ENCODE measurements at places on chromosomes 7 and 10. TPM values are rescaled to one million over a fixed set of nuclear protein-coding genes. Genes with fewer than 3 reads are reported as not detected.

- no peak overlapping the region for H3K27ac ChIP-seq
- peaks cover 67% of the 10 kb centered on the region for H3K27me3 ChIP-seq
- DNase-seq: no peak
- no peak overlapping the region for H3K4me3 ChIP-seq
- peaks cover 45% of the 10 kb centered on the region for H3K4me1 ChIP-seq
Observed at GRCh38 chr7:151247611-151248345, 716 bp downstream of the SMARCD3 start.

GRCh38 chr10:125151553-125152449 lies 8.6 kb downstream of the CTBP2 start:
- H3K27ac ChIP-seq: no peak overlapping the region
- no peaks in the 10 kb centered on the region for H3K36me3 ChIP-seq
- H3K27me3 ChIP-seq: peaks cover 65% of the 10 kb centered on the region
- H3K4me1 ChIP-seq: no peaks in the 10 kb centered on the region

GRCh38 chr7:19749658-19750057 lies 23.8 kb downstream of the TMEM196 start:
- H3K27me3 ChIP-seq: no peaks in the 10 kb centered on the region
- H3K4me3 ChIP-seq: no peak overlapping the region
- DNase-seq: no peak
- no peaks in the 10 kb centered on the region for H3K36me3 ChIP-seq

HOXA11 gene
- total RNA-seq: not detected

- peak overlapping the region; percentile 92 for H3K27ac ChIP-seq
- peaks cover 8% of the 10 kb centered on the region for H3K27me3 ChIP-seq
- H3K4me1 ChIP-seq: peaks cover 86% of the 10 kb centered on the region
Observed at GRCh38 chr10:17427201-17427600, 27.2 kb downstream of the ST8SIA6 start.

SAP25 gene
- 29.1 TPM for total RNA-seq

C10orf143 gene
- total RNA-seq: 2.5 TPM

DNA sequence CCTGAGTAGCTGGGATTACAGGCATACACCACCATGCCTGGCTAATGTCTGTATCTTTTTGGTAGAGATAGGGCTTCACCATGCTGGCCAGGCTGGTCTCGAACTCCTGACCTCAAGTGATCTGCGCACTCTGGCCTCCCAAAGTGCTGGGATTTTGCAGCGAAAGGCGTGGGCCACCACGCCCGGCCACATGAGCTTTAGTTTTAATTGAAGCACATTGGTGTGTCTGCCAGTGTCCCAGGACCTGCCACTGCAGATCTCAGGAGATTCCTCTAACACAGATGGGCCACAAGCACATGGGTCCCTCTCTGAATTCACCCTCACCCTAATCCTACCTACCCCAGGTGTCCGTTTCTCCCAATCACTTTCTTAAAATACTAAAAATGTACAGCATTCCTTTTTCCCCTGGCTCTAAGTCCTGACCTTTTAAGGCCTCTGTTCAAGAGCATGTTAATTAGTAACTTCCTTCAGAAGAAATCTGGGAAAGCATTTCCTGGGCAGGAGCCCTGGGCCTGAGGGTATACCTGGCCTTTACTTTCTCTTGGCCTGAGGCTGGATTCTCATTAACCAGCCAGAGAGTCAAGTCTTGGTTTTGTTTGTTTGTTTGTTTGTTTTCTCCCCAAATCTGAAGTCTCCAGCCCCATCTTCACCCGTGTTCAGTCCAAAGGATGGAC lies 82.6 kb downstream of the PRPF18 start:
- no peaks in the 10 kb centered on the region for H3K4me1 ChIP-seq
- H3K27ac ChIP-seq: no peak overlapping the region
- H3K4me3 ChIP-seq: no peak overlapping the region
- H3K27me3 ChIP-seq: no peaks in the 10 kb centered on the region

GRCh38 chr7:87001214-87001613 lies 58.2 kb downstream of the ELAPOR2 start:
- H3K36me3 ChIP-seq: no peaks in the 10 kb centered on the region
- peaks cover 1% of the 10 kb centered on the region for H3K27me3 ChIP-seq
- DNase-seq: no peak
- no peaks in the 10 kb centered on the region for H3K4me1 ChIP-seq
- no peak overlapping the region for H3K27ac ChIP-seq

DNA sequence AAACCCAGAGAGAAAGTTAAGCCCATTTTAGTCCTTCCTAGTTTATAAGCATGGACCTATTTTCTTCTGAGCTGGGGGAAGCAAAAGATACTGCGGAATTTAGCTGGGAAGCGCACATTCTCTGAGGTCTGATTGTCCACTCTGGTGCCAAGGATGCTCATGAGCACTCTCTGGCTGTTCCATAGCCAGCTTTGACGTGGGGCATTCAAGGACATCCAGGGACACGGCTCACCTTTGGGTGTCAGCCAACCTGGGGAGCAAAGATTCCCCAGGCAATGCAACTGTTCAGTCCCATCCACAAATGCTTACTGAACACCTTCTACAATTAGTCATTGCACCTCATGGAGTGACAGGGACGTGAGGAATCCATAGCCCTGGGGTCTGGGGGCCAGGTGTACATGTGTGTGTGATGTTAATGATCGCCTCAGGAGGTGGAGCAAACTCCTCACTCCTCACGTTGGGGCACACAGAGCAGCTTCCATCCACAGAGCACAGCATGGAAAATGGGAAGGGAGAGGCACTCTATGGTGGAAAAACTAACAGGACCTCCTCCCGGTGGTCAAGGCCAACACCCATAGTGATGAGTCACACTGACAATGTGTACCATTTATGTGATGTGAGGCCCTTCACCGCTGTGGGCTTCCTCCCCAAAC lies 67.5 kb upstream of the IGFBP3 start:
- no peaks in the 10 kb centered on the region for H3K27me3 ChIP-seq
- H3K27ac ChIP-seq: no peak overlapping the region
- no peaks in the 10 kb centered on the region for H3K4me1 ChIP-seq
- no peak overlapping the region for H3K4me3 ChIP-seq
- DNase-seq: no peak

HOXA10 gene
- not detected for total RNA-seq

All from activated CD4-positive, alpha-beta memory T cell treated with anti-CD3 and anti-CD28 coated beads, Interleukin-2, amount 10 ng/mL, durations not matched to agents 7 days and 5 days (primary cell).